ENCODE measurements at places on chromosomes 7 and 10.

DNA sequence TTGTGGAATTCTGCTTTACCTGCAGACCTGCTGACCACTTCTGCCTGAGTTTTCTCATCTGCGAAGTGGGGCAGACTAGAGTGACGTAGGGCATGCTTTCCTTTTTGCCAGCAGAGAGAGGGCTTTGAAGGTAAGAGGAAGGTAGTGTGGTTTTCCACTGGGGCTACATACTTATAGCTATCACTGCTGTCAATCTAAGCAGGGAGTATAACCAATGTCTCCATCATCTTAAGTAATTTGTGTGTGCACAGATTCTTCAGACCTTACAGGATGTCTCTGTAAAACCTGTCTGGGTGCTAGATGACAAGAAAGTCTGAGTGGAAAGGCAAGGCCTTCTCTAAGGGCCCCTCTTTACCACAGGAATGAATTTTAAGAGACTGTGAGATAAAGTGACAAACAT lies 106.8 kb downstream of the RBM20 start:
- no peak for DNase-seq

GRCh38 chr7:41010967-41011366 lies 691.9 kb downstream of the INHBA start:
- no peak for DNase-seq

DNA sequence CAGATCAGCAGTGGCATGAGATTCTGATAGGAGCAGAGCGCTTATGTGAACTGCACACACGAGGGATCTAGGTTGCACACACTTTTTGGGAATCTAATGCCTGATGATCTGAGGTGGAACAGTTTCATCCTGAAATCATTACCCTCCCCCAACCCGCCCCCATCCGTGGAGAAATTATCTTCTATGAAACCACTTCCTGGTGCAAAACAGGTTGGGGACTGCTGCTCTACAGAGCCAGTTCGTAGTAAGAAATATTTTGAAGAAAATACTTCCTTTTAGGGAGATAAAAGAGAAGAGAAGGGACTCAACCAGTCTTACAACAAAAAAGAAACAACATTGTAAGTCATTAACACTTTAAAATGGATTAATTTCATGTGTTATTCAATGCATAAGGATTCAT lies 1308.2 kb downstream of the GATA3 start:
- DNase-seq, result no peak

DNA sequence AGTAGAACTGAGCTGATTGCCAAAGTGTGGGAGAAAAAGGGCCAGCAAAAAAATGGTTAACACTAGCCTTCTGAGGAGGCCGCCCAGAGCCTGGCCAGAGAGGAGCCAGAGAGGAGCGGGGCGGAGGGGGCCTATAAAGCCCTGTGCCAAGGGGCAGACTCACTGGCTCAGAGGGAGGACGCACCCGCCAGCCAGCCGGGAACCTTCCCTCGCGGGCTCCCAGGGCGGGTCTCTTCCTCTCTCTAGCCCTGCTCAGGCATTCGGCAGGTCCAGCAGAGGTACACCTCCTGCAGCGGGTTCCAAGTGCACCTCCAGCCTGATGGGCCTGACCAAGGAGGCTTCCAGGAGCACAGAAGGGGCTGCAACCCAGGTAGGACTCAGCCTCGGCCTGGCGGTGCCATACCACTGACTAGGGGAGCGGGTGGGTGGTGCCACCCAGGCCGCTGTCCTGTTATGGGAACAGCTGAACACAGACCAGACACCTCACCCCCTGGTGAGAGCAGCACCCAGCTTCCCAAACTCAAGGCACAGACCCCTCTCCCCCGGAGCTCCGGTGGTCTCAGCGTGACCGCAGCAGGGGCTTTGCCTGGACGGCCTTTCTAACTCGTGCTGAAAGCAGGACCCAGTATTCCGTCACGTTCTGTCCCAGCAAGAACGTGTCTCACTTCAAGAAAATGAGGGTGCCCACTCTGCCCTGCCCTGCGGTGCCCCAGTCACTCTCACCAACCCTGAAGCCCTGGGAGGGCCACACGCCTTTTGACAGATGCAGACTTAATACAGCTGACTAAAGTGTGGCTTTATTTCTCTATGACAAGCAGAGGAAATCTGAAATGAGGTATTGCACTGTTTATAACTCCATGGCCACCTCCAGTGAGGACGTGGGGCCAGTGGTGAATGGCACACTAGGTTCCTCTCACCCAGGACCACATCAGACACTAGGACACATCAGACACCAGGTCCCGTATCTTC lies at the start of gene GPER1:
Gene GPER1, plus strand, starts transcription at position 162 of the 969 bp plus-strand sequence. CDS start 3,616 bp downstream, outside the sequence.
- peak; percentile 56 for DNase-seq

DNA sequence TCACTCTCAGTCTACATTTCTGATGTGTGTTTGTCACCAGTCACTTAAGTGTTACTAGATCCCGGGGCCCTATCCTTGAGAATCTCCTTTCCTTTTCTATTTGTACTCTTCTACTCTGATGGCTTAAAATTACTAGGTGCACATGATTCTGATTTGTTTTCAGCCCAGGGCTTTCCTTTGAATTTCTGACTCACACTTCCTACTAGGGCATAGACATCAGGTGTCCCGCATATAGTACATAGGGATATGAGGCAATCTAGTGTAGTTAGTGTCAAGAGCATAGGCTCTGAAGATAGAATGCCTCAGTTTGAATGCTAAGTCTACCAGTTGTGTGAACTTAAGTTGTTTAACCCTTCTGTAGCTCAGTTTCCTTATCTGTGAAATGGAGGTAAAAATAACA lies 49.4 kb upstream of the LRRN3 start:
- DNase-seq, result no peak

DNA sequence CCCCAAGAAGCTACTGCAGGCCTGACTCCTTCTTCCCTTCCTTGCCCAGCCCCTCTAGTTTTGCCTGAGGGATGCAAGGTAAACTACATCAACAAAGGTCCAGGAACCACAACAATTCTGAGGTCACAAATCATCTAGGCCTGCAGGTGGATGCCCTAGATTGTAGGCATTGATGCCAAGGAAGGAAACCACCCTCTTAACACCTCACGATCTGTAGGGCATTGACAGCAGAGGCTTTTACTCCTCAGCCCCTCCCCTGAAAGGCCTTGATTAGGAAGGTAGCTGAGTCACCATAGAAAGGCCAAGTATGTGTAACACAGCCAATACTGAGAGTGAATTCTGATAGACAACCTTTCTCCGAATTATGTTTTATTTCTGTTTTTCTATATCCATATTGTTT lies 46.7 kb upstream of the FAM3C start:
- no peak for DNase-seq

- DNase-seq, result no peak
Measured at GRCh38 chr10:96708456-96708855, 11.9 kb downstream of the PIK3AP1 start.

DNA sequence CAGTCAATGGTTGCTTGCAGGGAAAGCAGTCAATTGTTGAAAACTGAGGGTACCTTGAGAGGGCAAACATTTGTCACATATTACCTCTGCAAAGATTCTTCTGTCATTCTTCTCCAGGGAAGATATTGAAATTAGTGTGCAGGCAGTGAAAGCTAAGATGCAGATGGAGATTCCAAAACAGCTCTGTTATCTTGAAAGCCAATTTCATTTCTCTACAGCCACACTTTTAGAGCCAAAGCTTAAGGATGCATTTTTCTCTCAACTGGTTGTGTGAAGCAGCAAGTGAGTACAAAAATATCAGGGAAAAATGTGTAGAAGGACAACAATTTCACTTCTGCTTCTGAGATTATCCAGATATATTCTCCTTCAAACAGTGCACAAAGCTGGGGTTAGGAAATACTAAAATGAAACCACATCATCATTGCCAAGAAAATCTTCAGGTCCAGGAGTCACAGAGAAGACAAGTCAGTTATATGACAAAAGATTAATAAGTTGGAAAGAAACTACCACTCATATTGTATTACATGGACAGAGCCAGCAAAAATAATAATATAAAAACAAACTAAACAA lies 16.3 kb downstream of the SGMS1 start:
- no peak for DNase-seq

DNA sequence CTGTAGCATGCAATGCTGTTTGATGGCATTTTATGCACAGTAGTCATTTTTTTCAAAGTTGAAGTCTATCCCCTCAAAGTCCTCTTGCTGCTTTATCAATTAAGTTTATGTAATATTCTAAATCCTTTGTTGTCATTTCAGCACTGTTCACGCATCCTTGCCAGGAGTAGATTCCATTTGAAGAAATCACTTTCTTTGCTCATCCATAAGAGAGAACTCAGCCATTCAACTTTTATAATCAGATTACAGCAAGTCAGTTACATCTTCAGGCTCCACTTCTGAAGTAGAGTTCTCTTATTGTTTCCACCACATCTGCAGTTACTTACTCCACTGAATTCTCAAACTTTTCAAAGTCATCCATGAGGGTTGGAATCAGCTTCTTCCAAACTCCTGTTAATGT lies 32.3 kb downstream of the SDHAF3 start:
- DNase-seq, result no peak

- no peak for DNase-seq
Measured at GRCh38 chr10:69883310-69884023, 81.8 kb downstream of the COL13A1 start.

- DNase-seq, result no peak
Measured at GRCh38 chr7:151688236-151688780, 168.6 kb upstream of the RHEB start.

- no peak for DNase-seq
Measured at GRCh38 chr7:56062382-56062781, 1.7 kb upstream of the SUMF2 start.

DNA sequence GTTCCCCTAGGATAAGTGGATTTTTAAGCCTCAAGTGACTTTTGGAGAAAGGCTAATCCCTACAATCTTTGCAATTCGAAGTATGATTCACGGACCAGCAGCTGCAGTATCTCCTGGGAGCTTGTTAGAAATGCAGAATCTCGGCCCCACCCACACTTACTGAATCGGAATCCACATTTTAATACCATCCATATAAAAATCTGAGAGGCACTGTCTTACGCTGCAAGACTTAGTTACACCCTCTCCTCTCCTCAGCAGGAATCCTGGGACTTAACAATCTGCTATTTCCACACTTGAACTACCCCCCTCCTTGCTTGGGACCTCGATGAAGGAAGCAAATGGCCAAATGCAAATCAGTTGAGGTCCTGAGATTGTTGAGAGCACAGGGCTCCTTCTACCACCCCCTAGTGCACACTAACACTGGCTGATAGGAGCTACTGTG lies 21.0 kb downstream of the ITPRIP start:
- no peak for DNase-seq

DNA sequence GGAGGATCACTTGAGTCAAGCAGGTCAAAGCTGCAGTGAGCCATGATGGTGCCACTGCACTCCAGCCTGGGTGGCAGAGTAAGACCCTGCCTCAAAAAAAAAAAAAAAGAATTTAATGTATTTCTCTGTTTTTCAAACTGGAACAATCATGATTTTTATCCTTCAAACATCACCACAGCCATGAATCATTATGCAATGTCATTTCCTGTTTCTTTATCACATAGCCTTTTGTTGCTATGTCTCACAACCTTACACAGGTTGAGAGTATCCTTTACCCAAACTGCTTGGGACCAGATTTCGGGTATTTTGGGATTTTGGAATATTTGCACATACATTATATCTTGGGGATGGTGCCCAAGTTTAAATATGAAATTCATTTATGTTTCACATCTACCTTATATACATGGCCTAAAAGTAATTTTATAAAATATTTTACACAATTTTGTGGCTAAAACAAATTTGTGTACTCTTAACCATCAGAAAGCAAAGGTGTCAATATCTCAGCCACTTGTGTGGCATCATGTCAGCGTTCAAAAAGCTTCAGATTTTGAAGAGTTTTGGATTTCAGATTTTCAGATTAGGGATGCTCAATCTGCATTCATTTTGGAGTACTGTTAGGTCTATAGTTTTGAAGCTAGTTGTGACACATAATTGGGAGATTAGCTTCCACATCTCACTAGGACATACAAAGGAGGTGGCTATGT lies 8.2 kb downstream of the NT5C3A start:
- DNase-seq, result no peak

- no peak for DNase-seq
Measured at GRCh38 chr10:106181501-106181900, 983.0 kb downstream of the SORCS1 start.

DNA sequence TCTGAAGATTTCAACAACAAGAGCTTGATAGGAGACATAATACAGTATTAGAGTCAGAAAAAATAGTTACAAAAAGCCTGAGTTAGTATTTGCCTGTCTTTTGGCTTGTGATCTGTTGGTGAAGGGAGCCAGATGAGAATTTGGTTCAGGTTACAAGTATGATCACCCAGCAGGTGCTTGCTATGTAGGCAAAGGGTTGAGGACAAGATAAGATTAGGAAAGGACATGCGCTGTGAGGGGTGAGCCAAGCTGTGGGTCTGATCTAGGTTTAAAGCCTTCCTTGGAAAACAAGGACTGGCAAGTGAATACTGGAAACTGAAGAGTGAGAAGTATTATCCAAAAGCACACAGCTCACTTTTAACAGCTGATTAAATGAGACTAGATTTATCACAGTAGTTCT lies 28.7 kb upstream of the CD36 start:
- no peak for DNase-seq

DNA sequence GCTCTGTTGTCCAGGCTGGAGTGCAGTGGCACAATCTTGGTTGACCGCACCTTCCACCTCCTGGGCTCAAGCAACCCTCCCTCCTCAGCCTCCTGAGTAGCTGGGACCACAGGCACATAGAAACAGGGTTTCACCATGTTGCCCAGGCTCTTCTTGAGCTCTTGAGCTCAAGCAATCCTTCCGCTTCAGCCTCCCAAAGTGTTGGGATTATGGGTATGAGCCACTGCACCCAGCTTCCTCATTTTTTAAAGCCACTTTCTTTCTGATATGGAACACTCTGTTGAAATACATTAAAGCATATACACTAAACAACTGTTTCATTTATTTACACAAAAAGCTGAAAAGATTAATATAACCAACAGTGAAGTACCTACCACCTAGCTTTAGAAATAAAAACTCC lies 117.2 kb downstream of the CLEC2L start:
- DNase-seq, result no peak

DNA sequence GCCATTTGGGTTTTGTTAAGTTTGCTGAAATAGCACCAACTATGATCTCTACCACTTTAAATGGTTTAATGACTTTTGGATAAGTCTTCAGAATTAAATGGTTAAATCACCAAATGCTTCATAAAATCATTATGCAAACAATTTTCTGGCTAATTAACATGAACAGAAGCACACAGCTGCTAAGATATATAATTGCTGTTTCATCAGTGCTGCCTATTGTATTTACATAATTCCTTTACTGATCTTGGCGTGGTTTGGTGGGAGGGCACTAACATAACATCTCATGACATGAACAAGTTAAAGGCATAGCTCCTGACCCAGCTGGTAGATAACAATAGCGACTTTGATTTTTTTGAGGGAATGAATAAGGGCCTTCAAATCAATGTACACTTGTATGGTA lies 94.1 kb downstream of the FZD1 start:
- DNase-seq, result no peak

- DNase-seq, result no peak
Measured at GRCh38 chr7:135710417-135711138, 17.4 kb downstream of the SLC13A4 start.

GRCh38 chr7:44213877-44214388 lies 13.2 kb downstream of the YKT6 start:
- no peak for DNase-seq
